ENCODE measurements at places on chromosomes 2 and 18.

DNA sequence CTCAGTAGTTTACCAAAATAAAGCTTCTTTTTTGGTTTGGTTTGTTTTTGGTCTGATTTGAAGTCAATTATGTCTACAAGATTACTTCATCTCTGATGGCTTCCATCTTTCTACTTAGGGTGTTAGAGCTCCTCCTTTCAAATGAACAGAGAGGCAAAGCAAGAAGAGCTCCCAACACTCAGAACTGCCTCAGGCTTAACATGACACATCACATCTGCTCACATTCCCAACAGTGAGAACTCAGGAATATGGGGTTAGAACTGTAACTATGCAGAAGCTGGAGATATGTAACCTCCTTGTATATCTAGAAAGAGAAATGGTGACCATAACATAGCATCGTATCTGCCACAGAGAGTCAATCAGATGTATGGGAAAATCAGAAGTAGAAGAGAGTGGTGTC lies 11.4 kb upstream of the LRATD1 start:
- no peak for DNase-seq

GRCh38 chr2:185757356-185757755 lies 18.8 kb downstream of the FSIP2 start:
- DNase-seq: no peak

DNA sequence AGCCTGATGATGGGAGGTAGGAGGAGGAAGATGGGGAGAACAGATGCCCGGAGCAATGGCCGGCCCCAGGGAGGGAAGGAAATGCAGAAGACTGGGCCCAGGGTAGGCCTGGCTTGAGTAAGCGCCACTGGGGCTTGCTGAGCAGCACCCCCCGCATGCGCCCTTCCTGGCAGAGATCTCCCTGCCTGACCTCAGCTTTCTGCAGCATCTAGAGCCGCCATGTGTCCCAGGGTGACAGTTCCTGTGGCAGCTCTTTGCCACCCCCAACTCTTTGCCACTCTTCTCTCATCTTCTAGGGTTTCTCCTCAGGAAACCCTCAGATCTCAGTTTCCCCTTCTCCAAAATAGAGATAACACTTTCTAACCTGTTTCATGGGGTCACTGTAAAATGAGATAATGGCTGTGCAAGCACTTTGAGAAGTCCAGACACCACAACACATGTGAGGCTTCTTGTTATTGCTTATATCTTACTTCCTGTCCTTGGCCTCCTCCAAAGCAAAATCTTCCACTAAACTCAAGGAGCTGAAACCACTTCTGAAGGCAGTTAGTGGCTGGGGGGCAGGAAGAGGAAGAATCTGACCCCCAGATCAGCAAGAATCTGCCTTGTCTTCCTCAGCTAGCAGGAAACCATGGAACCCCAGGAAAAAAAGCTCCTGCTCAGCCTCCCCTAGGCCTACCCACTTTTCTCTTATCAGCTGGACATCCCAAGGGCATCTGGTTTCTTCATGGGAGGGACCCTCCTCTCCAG lies 64.9 kb downstream of the EPAS1 start:
- DNase-seq: no peak

GRCh38 chr18:31329787-31330438 lies 12.0 kb downstream of the DSG1 start:
- no peak for DNase-seq

GRCh38 chr2:10193851-10194820 lies 71.6 kb downstream of the RRM2 start:
- no peak for DNase-seq

GRCh38 chr2:73272270-73272669 lies 12.0 kb downstream of the FBXO41 start:
- no peak for DNase-seq

DNA sequence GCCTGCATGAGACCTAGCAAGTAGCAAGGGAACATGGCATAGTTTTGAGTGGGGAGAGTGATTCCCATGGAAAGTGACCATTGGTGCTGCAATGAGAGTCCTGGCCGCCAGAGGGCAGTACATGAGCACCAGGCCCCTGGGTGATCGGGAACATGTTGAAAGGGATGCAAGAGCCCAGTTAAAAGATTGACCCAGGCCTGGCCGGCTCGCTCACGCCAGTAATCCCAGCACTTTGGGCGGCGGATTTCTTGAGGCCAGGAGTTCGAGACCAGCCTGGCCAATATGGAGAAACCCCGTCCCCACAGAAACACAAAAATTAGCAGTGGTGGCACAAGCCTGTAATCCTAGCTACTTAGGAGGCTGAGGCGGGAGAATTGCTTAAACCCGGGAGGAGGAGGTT lies 22.2 kb downstream of the FAP start:
- DNase-seq: peak; percentile 30

GRCh38 chr18:31652357-31652756 lies 32.0 kb downstream of the B4GALT6 start:
- DNase-seq: no peak

GRCh38 chr2:65636024-65636423 lies 203.6 kb upstream of the SPRED2 start:
- no peak for DNase-seq

GRCh38 chr2:235143789-235144188 lies 192.0 kb downstream of the SH3BP4 start:
- DNase-seq: no peak

DNA sequence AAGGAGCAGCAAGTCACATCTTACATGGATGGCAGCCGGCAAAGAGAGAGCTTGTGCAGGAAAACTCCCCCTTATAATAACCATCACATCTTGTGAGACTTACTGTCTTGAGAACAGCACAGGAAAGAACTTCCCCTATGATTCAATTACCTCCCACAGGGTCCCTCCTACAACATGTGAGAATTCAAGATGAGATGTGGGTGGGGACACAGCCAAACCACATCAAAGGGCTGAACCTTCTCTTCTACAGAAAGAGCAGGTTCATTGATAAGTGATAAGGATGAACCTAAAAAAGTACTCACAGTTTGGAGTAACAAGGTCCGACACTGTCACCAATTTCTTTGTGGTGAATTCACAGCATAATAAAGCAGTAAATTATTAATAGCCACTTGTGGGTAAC lies 422.2 kb upstream of the FSIP2 start:
- no peak for DNase-seq

DNA sequence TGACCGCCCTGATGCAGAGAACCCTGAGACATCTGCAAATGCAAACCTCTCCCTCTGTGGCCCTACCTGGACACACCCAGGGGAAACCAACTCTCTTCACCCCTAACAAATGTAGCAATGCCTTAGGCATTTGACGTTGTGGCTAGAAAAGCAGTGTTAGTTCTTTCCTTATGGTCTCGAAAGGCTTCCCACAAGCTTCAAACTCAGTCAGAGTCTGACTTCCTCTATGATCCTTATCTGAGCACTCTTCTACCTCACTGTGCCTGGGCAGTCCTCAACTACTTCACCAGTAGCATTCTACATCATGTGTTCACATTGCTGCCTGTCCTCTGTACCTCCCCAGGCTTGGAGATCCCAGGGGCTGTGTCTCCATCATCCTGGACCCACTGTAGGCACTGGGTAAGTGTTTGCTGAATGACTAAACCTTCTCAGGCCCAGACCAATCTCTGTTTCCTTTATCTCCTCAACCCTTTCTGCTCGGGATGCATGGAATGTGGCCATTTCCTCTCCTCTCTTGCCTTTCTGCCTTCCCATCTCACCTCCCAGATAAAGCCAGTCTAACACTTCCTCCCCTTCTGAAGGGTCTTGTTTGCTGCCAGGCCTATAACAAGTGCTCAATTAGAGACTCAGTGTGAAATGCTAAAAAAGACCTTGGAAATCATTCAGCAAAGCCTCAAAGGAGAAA lies 91.7 kb upstream of the ACAA2 start:
- no peak for DNase-seq

- no peak for DNase-seq
These were observed 11.6 kb downstream of the IRS1 start for GRCh38 chr2:226788064-226788463.

Measured in stimulated activated CD4-positive, alpha-beta T cell treated with anti-CD3 and anti-CD28 coated beads, Interleukin-1b, Interleukin-23, amount 100 ng/mL, for 1 hour (primary cell).